ENCODE measurements at places on chromosomes 1 and 21.

DNA sequence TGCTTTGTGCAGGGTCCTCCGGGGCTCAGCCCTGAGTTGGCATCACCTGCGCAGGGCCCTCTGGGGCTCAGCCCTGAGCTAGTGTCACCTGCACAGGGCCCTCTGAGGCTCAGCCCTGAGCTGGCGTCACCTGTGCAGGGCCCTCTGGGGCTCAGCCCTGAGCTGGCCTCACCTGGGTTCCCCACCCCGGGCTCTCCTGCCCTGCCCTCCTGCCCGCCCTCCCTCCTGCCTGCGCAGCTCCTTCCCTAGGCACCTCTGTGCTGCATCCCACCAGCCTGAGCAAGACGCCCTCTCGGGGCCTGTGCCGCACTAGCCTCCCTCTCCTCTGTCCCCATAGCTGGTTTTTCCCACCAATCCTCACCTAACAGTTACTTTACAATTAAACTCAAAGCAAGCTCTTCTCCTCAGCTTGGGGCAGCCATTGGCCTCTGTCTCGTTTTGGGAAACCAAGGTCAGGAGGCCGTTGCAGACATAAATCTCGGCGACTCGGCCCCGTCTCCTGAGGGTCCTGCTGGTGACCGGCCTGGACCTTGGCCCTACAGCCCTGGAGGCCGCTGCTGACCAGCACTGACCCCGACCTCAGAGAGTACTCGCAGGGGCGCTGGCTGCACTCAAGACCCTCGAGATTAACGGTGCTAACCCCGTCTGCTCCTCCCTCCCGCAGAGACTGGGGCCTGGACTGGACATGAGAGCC lies 22.7 kb downstream of the COL6A1 start:
- no peak for DNase-seq

DNA sequence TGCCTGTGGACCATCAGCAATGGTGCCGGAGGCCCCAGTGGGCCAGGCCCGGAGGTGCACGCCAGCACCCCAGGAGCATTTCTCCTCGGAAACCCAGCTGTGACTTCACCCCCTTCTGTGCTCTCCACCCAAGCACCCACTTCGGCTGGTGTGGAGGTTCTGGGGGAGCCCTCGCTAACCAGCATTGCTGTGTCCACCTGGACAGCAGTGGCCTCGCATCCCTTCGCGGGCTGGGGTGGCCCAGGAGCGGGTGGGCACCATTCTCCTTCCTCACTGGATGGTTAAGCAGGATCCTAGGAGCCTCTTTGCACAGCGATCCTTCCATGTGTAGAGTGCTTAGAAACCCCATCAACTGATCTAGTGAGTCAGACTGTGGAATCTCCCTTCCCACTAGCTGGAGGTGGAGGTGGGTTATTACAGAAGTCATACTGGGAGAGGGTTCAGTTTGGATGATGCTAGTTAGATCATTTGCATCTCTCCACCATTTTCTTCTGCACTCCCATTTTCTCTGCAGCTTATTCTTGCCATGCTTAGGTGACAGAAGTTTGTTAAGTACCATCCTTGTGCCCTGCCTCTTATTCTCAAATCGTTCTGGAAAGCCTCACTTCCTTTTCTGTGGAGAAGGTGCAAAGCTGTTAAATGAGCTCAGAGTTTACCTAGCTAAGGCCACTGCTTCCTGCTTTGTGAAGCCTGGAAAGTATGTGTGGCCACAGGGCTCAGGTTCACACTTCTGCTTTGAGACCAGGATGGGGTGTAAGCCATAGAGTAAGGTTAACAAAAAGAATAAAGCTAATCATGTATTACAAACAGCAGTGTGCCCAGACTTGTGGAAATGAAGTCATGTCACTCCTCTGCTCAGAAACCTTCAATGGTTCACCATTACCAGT lies 32.3 kb downstream of the TBX19 start:
- DNase-seq: no peak

DNA sequence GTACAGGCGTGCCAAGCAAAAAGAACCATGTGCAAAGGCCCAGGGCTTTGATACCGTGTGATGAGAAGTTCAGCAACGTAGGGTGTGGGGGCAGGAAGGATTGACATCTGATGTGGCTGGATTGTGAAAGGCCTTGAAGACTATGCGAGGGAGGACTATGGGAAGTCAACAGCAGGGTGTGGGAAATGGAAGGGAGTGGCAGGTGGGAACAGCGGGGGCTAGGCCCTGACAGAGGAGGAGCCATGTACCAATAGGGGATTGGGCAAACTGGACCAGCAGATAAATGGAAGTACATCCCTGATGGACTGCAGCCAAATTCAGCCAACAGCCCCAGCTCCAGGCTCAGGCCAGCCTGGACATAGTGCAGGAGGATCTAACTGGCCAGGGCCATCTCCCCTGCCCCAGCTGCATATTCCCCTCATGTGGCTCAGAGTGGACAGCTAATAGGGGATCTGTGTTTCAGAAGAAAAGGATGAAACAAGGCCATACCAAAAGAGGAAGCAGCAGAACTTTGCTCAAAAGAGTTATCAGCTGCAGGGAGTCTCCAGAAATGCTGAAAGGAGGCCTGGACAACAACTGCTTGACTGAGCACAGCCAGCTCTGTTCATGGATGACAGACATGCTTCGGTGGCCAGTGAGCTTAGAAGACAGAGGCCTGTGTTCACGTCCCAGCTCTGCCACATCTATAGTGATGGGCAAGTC lies 140.2 kb upstream of the SGIP1 start:
- no peak for DNase-seq

- no peak for DNase-seq
Measured at GRCh38 chr1:151134991-151135390, 11.4 kb downstream of the SEMA6C start.

DNA sequence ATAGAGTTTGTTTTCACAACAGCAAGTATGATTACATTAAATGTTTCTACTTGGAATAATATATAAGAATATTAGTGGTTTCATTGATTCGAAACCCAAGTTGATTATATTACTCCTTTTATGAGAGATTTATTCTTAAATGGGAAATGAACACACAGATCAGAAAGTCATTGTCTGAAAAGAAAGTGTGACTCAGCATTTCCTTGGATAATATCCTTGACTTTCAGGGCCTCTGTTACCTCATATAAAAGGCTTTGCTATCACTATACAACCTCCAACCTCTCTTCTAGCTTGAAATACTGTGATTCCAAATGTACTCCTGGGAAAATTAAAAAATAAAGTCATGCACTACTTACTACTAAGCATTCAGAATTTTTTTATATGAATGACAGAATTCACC lies 295.3 kb upstream of the LYPLAL1 start:
- DNase-seq: no peak

- no peak for DNase-seq
Measured at GRCh38 chr1:160354388-160354985, 11.3 kb downstream of the NCSTN start.

DNA sequence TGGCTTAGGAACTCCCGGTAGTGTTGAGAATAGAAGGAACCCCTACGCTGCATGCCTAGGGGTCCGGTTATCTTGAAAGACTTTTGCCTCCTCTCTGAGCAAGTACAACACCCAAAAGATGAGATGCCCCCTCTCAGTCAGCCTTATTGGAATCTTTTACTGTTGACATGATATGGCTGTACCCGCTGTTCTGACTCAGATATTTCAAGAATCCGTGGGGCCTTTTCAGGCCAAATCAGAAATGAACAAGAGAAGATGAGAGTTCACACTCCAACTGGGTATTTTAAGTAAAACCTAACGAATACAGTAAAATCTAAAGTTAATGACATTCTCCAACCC lies 164.2 kb downstream of the PPIAL4G start:
- DNase-seq: no peak

- DNase-seq: no peak
Measured at GRCh38 chr1:50735443-50735842, 224.6 kb downstream of the FAF1 start.

- no peak for DNase-seq
Measured at GRCh38 chr1:82565546-82565945, 764.8 kb downstream of the ADGRL2 start.

DNA sequence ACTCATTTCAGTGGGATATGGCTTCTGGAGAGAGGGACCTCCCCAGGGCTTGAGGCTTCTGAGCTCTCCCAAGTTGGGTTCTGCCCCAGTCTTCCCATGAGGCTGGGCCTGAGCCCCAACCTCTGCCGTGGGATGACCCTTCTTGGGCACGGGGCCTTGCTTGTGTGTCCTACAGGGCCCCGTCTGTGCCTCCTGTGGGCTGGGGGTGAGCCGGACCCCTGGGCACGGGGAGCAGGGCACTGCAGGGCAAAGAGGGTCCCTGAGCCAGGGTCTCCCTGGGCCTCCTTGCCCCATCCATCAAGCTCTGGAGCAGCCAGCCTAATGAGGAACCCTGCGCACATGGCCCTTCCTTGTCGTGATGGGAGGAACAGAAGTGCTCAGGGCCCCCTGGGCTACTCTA lies 5.2 kb upstream of the SMYD3 start:
- no peak for DNase-seq

DNA sequence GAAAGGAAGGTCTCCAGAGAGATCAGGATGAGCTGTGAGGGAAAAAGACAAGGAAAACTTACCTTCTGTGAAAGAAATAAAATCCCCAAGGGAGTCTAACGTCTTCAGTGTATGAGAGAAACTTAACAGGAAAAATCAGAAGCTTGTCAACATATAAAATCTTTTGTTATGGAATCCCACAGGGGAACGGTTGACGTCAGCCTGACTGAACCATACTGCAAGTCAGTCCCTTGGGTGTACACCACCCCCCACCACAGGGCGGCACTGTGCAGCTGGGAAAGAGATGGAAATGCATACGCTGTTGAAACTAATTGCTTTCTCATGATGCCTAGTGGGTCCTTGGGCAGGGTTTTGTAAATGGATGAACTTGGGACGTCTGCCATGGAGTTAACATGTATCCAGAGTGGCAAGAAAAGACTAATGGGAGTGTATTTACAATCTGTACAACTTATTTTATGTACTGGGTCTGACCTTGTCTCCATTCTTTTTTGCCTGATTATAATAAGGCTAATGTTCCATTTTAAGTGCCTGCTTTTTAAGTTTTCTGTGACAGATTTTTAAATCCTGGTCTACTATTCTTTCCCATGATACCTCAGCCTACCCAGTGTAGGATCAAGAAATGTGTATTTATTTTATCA lies 22.7 kb downstream of the UTP25 start:
- DNase-seq: peak; percentile 13
